NCI-H2081 treated with DMSO at 0.1 percent for 48 hours (cell line): ENCODE measurements at places on chromosomes 2 and 18.

- DNase-seq, result no peak
These were observed 63.2 kb downstream of the GNAL start for GRCh38 chr18:11752116-11752911.

GRCh38 chr2:50956886-50957285, 75.0 kb downstream of the NRXN1 start:
- DNase-seq, result no peak

GRCh38 chr2:205764270-205764746, 82.0 kb downstream of the NRP2 start:
- DNase-seq, result no peak

- no peak for DNase-seq
These were observed 134.2 kb downstream of the SMAD7 start for GRCh38 chr18:48816554-48816953.

GRCh38 chr2:59584958-59585357, 968.5 kb downstream of the BCL11A start:
- DNase-seq, result no peak

GRCh38 chr18:79242246-79242645, 153.5 kb upstream of the NFATC1 start:
- peak; percentile 10 for DNase-seq

GRCh38 chr2:174780191-174780840, 16.0 kb upstream of the CHRNA1 start:
- DNase-seq, result no peak

GRCh38 chr18:34933909-34934661, 107.1 kb upstream of the MAPRE2 start:
- DNase-seq, result no peak

DNA sequence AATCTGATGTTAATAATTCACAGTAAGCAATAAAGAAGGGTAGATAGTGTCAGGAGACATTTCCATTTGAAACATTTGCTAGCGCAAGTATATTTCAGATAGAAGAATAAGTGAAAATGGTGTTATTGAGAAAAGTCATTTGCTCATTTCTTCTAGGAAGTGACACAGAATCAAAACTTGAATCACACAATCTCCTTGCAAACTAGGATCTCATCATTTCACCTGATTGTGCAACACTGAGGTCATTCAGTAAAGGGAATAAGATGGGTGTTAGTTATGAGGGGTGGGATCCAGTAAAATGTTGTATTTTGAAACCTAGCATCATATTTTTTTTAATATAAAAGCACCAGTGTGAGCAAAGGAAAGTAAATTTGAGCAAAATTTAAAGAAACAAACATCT, 208.0 kb upstream of the KCNJ3 start:
- no peak for DNase-seq

DNA sequence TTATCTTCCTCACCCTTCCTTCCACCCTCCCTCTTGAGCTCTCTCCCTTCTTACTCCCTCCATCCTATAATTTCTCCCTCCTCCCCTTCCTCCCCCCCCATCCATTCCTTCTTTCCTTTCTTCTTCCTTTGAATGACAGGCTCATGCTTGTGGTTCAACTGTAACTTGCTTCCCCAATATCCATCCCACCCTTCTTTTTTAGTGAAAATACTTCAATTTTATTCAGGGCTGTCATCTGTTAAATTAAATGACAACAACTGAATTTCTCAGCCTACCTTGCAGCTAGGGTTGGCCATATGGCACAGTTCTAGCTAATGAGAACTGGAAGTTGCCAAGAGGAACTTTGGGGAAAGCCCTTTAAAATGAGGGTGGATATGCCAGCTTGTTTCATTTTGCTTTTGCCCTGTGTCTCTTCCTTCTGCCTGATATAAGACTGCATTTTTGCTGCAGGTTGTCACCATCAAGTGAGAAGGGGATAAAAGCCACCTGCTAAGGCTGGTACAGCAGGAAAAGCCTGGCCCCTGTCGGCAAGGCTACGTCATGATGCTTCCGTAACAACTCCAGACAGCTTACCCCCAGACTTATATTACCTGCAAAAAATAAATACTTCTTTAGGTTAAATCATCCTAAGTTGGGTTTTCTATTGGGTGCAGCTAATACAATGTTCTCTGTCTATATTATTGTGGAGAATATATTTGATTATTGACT, 121.8 kb downstream of the NXPH2 start:
- no peak for DNase-seq

- no peak for DNase-seq
These were observed 22.1 kb upstream of the CNGA3 start for GRCh38 chr2:98324181-98324580.

- no peak for DNase-seq
These were observed 173.3 kb downstream of the SH3RF3 start for GRCh38 chr2:109302319-109302718.

DNA sequence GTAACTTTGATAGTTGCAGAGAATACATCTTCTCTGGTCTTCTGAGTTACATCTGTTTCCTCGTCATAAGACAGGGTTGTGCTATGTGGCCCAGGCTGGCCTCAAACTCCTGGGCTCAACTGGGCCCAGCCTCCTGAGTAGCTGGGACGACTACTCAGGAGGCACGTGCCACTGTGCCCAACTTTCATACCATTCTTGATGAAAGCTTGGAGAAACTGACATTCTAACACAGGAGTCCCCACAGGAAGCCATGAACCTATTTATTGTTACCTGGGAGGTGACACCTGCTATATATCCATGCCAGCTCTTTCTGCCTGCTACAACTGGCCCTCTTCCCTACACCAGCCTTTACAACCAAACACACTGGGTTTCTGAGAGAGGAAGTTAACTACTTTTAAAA, 19.1 kb downstream of the EIF2AK3 start:
- no peak for DNase-seq
